HAP-1 (cell line): ENCODE measurements at places on chromosomes 5 and 9.
A peak's percentile ranks its signal among the peaks of the same experiment; 100 is the strongest.

- DNase-seq: no peak
These were observed 98.7 kb downstream of the CCDC192 start for GRCh38 chr5:127801751-127802476.

GRCh38 chr9:87518702-87519335, 21.2 kb downstream of the DAPK1 start:
- no peak for DNase-seq

DNA sequence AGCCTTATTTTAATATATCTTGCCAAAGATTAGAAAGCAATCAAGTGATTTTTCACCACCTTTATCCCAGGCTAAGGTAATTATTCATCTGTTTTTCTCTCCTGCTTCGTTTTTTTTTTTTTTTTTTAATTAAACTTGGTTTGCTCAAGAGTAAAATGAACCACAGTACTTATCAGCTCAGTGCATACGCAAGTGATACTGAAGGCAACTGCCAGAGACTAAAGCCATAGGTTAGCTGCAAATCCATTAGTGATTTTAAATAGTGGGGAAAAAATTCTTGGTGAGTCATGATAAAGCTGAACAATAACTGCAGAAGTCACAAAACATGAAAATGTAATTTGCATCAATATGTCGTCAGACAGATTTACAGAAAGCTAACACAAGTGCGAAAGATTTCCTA, 829.1 kb downstream of the PTPRD start:
- DNase-seq: no peak

GRCh38 chr5:51383131-51384121, at the start of gene ISL1:
Gene ISL1, plus strand, starts transcription at chr5:51383448. Its CDS starts 224 bp downstream, at chr5:51383672.
- DNase-seq: peak; percentile 91

- DNase-seq: no peak
These were observed 92.0 kb upstream of the ERCC6L2 start for GRCh38 chr9:95783426-95783975.

DNA sequence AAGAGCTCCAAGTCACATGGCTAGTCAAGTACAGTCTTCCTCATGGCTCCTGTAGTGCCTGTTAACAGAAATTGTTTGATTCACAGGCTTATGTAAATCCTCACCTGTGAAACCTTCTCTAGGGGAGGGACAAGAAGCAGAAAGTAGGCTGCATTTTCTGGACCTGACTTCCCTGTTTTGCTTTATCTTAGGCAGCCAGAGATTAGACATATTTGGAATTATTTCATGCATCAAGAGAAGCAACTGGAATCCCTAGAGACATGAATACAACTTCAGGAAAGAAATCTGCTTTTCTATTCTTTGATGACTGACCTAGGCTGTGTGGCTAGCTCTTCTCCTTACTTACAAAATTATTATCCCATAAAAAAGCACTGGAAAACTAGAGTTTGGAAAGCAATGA, 52.3 kb downstream of the CAST start:
- DNase-seq: no peak

DNA sequence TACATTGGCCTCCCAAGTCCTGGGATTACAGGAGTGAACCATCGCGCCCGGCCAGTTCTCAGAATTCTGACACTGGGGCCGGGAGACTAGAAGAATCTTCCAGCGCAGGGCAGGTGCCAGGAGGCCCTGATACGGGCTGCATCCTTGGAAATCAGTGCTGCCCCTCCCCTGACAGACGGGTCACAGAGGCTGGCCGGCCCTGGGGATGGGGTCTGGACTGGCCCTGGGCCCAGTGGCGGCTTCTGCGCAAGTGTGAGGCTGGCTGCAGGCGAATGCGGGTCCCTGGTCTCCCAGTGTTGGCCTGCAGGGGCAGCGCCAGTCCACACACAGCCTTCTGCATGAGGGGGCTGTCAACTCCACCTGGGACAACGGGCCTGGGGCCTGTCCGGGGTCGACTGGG, 831 bp upstream of the TBC1D9B start:
- peak; percentile 24 for DNase-seq

GRCh38 chr9:134014946-134015345, 10.3 kb upstream of the BRD3OS start:
- no peak for DNase-seq

DNA sequence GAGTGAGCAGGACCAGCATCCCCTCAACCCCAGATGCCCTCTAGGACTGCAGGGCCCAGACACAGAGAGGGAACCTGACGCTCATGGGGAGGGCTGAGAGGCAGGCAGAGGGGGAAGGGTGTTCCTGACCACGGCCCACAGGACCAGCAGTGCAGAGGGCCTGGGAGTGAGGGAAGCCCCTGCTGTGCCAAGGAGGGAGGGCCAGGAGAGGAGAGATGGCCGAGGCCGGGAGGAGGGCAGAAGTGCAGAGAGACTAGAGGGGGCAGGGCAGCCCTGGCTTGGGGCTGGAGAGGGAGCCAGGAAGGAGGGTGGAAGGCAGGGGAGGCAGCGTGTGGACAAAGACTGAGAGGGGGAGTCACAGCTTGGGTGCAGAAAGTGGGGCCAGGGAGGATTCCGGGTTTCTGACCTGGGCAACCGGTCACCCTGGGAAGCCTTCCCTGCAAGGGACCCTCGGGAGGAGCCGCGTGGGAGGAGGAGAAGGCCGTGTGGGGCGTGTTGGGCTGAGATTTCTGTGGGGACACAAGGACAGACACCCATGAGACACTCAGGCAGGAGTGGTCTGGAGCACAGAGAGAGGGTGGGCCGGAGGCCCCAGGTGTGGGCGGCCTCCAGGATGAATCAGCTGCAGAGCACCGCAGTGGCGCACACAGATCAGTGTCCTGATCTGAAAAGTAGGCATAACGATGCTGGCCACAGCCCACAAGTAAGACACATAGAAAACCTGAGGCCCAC, 117.5 kb downstream of the ADAMTS2 start:
- no peak for DNase-seq

- DNase-seq: no peak
These were observed 98.8 kb upstream of the NR4A3 start for GRCh38 chr9:99722877-99723276.

DNA sequence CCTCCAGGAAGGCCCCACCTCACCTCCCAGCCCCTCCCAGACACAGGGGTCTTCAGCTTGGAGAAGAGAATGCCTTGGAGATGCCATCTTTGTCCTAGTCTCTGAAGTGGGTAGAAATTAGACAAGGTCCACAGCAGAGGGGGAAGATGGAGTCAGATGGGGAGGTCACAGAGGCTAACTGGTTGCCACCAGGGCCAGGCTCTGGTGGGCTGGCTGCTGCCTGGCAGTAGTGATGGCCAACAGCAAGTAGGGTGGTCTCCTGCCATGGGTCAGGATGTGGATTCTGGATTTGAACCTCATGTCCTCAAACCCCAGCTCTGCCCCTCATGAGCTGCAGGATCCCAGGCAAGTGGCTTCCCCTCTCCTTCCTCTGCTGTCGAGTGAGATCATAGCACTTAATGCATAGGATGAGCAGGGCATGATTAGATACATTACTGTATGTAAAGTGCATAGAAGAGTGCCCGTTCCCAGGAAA, 38.7 kb upstream of the NEK6 start:
- no peak for DNase-seq

GRCh38 chr5:180331647-180331950, 21.5 kb downstream of the GFPT2 start:
- no peak for DNase-seq

- no peak for DNase-seq
These were observed 10.3 kb upstream of the FAT2 start for GRCh38 chr5:151601391-151601790.
